ENCODE measurements at places on chromosomes 16 and 17. TPM values are rescaled to one million over a fixed set of nuclear protein-coding genes. Genes with fewer than 3 reads are reported as not detected.
A peak's percentile ranks its signal among the peaks of the same experiment; 100 is the strongest.

GRCh38 chr17:47720754-47721533 is 12.1 kb upstream of the TBX21 start:
- H3K27ac ChIP-seq: no peak overlapping the region
- H3K4me3 ChIP-seq: no peak overlapping the region
- DNase-seq: no peak
- peaks cover 16% of the 10 kb centered on the region for H3K27me3 ChIP-seq
- H3K4me1 ChIP-seq: peaks cover 22% of the 10 kb centered on the region
- no peaks in the 10 kb centered on the region for H3K36me3 ChIP-seq

GRCh38 chr16:88526906-88527185 is 43.4 kb upstream of the ZC3H18 start:
- H3K4me3 ChIP-seq: no peak overlapping the region
- H3K27me3 ChIP-seq: peaks cover 13% of the 10 kb centered on the region
- H3K36me3 ChIP-seq: peaks cover 8% of the 10 kb centered on the region
- H3K4me1 ChIP-seq: peaks cover 8% of the 10 kb centered on the region
- DNase-seq: no peak

DNA sequence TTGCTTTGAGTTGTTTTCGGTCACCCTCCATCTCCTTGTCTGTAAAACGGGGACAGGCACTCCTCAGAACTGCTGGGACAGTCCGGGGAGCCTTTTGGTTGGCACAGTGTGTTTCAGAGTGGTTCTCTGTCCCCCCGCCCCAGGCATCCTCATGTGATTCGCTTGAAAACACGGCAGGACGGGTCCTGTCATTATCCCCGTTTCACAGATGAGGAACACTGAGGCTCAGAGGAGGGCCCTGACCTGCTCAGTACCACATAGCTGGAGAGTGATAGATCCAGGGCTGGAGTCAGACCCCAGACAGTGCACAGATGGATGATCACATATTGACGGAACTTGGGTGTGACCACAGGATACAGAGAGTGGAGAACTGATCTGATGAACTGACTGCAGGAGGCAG is 13.5 kb upstream of the ADGRG1 start:
- no peaks in the 10 kb centered on the region for H3K4me1 ChIP-seq
- no peak overlapping the region for H3K4me3 ChIP-seq
- DNase-seq: no peak
- H3K27me3 ChIP-seq: peaks cover 7% of the 10 kb centered on the region
- H3K36me3 ChIP-seq: no peaks in the 10 kb centered on the region

DNA sequence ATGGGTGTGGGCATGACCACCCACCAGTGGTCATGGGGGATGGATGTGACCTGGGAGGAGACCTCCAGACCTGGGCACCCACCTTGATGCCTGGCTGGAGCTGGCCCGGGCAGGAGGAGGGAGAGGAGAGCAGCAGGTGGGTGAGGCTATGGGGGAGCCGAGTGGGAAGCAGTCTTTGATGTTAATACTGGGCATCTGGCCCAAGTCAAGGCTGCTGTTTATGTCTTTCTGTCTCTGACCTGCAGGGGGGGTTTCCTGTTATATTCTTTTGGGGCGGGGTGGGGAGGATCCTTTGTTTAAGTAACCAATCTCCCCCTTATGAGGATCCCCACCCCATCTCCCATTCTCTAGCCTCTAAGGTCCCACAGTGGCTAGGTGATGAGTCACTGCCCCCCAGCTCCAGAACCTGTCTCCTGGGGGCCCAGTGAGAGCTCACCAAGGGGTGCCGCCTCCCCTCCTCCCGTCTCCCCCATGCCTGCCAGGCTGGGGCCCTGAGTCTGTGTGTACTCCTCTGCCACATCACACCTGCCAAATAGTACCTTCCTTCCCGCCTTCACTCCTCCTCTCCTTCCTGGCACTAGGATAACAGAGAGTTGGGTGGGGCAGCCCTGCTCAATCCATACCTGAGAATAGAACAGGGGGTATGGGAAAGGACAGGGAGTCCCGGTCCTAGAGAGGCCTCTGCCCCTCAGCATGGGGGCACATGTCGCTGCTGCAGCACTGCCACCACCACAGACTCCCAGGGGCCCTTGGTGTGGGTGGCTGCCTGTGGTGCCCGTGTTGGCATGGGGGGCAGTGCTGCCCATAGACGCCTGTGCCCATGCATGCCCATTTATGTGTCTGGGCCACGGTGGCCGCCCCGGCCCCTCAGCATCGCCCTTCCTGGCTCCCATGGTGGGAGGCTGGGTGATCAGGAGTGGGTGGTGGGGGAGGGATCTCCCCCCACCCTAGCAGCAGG is 7.3 kb downstream of the THRA start:
- peaks cover 7% of the 10 kb centered on the region for H3K36me3 ChIP-seq
- H3K27ac ChIP-seq: no peak overlapping the region
- no peak overlapping the region for H3K4me3 ChIP-seq
- peaks cover 35% of the 10 kb centered on the region for H3K4me1 ChIP-seq
- DNase-seq: no peak

- H3K27me3 ChIP-seq: no peaks in the 10 kb centered on the region
- H3K36me3 ChIP-seq: no peaks in the 10 kb centered on the region
- H3K4me3 ChIP-seq: peak overlapping the region; percentile 26
- DNase-seq: no peak
- peaks cover 36% of the 10 kb centered on the region for H3K4me1 ChIP-seq
These were observed 13.0 kb downstream of the ARL4D start for GRCh38 chr17:43411749-43412148.

- no peak overlapping the region for H3K4me3 ChIP-seq
- DNase-seq: no peak
- peaks cover 4% of the 10 kb centered on the region for H3K36me3 ChIP-seq
- no peak overlapping the region for H3K27ac ChIP-seq
- peaks cover 30% of the 10 kb centered on the region for H3K27me3 ChIP-seq
These were observed 2.3 kb upstream of the PAQR4 start for GRCh38 chr16:2966808-2967191.

DNA sequence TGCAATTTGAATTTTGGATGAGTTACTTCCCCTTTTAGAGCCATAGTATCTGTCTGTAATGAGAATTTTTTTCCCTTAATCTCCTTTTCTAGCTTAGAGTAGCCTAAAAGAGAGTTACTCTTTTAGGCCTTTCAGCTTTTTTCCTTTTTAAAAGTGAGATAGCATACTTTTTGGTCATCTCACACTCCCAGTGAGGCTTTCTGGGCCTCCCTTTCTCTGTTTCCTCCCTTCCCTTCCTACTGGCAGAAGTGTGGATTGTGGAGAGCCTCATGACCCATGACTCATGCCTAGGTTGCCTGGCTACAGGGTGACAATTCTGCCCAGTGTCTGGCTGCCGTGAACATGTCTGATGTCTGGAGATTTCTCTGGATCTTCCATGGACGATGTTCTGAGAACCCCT is 15.2 kb downstream of the KRT23 start:
- peaks cover 3% of the 10 kb centered on the region for H3K27me3 ChIP-seq
- no peak overlapping the region for H3K4me3 ChIP-seq
- no peak overlapping the region for H3K27ac ChIP-seq
- no peaks in the 10 kb centered on the region for H3K36me3 ChIP-seq

- DNase-seq: no peak
- H3K36me3 ChIP-seq: no peaks in the 10 kb centered on the region
- no peaks in the 10 kb centered on the region for H3K27me3 ChIP-seq
- H3K4me1 ChIP-seq: peaks cover 7% of the 10 kb centered on the region
- H3K4me3 ChIP-seq: no peak overlapping the region
These were observed 116.5 kb upstream of the ADAMTS18 start for GRCh38 chr16:77551357-77551756.

- DNase-seq: no peak
- no peaks in the 10 kb centered on the region for H3K36me3 ChIP-seq
- H3K27ac ChIP-seq: no peak overlapping the region
- no peaks in the 10 kb centered on the region for H3K27me3 ChIP-seq
- no peaks in the 10 kb centered on the region for H3K4me1 ChIP-seq
These were observed 89.1 kb upstream of the HS3ST3A1 start for GRCh38 chr17:13690806-13691205.

DNA sequence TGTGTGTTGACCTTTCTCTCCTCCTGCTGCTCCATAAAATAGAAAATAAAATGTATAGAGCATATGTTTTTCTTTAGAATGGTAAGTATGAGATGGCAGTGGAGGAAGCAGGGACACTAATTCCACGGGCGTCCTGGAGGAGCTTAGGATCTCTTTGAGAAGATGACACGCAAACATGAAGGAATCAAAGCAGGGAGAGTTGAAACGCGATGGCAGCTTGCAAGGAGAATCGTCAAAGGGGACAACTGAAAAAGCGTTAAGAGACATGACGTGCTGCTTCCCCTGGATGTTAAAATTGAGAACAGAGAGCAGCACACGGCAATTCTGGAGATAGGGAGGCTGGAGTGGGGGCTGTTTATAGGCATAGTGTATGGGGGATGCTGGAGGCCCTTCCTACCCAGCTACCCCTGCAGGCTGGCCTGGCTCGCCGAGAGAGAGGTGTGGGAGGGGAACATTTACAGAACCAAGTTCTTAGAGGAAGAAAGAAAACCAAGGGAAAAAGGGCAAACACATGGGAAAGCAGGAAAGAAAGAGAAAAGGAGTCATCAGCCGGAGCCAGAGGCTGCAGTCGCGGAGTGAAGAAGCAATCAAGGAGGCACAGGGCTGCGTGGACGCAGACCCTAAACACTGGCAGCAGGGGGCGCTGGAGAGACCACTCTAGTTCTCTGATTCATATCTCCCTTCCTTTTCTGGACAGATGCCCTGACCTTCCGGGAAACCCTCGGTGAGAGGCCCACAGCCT is 55.8 kb downstream of the MYH13 start:
- DNase-seq: peak; percentile 71
- no peaks in the 10 kb centered on the region for H3K36me3 ChIP-seq
- H3K27me3 ChIP-seq: peaks cover 7% of the 10 kb centered on the region
- H3K4me3 ChIP-seq: no peak overlapping the region
- H3K27ac ChIP-seq: no peak overlapping the region

GRCh38 chr17:1109606-1110540 is 69.9 kb downstream of the ABR start:
- no peaks in the 10 kb centered on the region for H3K36me3 ChIP-seq
- H3K4me1 ChIP-seq: peaks cover 17% of the 10 kb centered on the region
- H3K4me3 ChIP-seq: peak overlapping the region; percentile 62
- H3K27ac ChIP-seq: no peak overlapping the region

DNA sequence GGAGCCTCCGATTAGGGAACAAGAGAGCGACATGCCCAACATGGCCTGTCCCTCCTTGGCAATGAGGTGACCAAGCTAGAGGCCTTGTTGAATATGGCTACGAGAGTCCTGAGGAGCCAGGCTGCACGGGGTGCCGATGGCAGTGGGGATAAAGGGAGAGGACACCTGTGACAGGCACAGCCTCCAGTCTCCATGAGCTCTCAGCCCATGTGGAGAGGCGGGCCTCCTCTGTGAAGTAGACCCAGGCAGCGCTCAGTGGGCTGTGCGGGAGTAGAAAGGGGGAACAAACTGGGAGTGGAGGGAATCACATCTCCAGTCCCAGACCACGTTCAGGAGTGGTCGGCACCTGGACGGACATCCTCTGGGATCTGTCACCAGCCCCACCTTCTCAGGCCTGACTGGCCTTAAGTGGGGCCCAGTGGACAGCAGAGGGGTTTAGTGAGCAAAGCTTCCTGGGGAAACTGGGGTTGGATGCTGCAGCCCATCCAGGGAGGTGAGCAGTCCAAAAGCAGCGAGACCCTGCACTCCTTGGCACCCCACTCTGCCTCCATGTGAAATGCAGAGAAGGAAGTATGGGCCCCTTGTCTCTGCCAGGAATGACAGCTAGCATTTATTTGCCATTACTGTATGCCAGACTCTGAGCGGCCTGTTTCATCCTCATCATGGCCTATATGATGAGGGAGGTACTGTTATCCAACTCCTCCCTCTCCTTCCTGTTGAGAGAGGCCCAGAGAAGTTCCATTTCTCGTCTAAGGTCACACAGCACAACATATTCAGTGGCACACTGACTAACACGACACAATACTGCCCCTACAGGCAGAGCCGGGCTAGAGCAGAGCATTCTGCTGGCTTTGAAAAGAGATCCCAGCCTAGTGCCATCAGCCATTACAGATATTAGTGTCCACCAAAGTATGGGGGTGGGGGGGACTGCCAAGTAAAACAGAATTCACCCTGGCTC is 4.5 kb upstream of the TMEM92 start:
- no peak overlapping the region for H3K4me3 ChIP-seq
- H3K27me3 ChIP-seq: peaks cover 13% of the 10 kb centered on the region
- H3K36me3 ChIP-seq: peaks cover 4% of the 10 kb centered on the region
- H3K27ac ChIP-seq: no peak overlapping the region
- H3K4me1 ChIP-seq: peaks cover 12% of the 10 kb centered on the region

DNA sequence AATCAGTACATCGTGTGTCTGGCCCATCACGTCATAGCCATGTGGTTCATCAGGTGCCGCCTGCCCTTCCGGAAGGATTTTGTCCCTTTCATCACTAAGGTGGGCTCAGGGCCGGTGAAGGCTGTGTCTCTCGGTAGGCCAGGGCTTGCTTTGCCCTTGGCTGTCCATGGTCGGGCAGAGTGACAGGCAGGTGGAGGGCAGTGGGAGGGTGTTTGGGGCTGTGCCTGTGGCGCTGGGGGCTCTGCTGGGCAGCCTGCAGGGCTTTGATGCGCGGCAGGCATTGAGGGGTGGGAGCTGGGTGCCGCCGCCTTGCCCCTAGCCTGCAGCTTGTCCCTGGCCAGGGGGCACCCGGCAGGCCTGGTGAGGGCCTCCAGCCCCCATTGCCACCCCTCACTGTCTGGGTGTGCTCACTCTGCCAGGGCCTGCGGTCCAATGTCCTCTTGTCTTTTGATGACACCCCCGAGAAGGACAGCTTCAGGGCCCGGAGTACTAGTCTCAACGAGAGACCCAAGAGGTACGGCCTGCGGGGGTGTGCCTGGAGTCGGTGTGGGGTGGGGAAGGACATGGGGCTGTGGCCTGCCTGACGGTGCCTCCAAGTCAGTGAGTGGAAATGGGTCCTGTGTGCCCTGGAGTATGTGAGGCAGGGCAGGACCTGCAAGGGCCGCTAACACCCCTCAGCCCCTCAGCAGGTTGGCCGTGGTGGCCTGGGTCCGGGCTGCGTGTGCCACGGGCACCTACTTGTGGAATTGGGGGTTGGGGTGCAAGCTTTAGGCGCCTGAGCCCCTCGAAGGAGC is 28.5 kb downstream of the TSC2 start:
- H3K4me1 ChIP-seq: no peaks in the 10 kb centered on the region
- no peak overlapping the region for H3K27ac ChIP-seq
- H3K4me3 ChIP-seq: no peak overlapping the region
- peaks cover 4% of the 10 kb centered on the region for H3K27me3 ChIP-seq

DNA sequence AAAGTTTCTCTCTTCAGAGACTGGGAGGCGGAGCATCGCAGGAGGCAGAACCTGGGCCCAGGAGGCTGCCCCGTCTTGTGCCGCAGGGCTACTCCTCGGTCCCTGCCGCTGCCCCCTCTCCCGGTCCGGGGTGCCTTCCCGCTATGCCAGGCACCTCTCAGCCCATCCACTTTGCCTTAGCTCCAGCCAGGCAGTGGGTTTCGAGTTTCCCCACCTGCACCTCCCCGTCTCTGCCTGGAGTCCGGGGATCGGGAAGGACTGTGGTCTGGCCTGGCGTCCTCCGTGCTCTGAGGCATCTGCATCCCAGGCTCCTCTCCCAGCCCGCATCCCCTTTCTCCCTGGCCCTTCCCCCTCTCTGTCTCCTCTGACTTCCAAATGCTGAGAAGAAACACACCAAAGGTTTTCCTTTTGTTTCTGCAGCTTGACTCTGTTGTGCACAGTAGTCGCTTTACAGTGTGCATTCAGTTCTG is 26.8 kb upstream of the PIK3R6 start:
- H3K4me3 ChIP-seq: no peak overlapping the region
- H3K27ac ChIP-seq: no peak overlapping the region
- peaks cover 1% of the 10 kb centered on the region for H3K27me3 ChIP-seq
- no peak for DNase-seq

Gene CFAP97D1
- 0.10 TPM for total RNA-seq

Gene TMEM204
- 66.3 TPM for total RNA-seq

Gene MPP2
- total RNA-seq: 8.4 TPM

Gene ARL5C
- total RNA-seq: not detected

Gene TNS4
- total RNA-seq: 0.08 TPM
